Breast epithelium (tissue), 4 donors: ENCODE measurements at places on chromosomes 12 and 14. TPM values are rescaled to one million over a fixed set of nuclear protein-coding genes. Genes with fewer than 3 reads are reported as not detected.
A peak's percentile ranks its signal among the peaks of the same experiment; 100 is the strongest.

- DNase-seq = no peak
Observed at GRCh38 chr12:127556231-127556886, 710.6 kb upstream of the TMEM132C start.

The TMEM132C gene
- total RNA-seq = 54.1 TPM

GRCh38 chr12:128933926-128934325 is 80.6 kb downstream of the GLT1D1 start:
- no peak for DNase-seq

The TEX22 gene
- 0.59 TPM for total RNA-seq

The POTEG gene
- not detected for total RNA-seq

DNA sequence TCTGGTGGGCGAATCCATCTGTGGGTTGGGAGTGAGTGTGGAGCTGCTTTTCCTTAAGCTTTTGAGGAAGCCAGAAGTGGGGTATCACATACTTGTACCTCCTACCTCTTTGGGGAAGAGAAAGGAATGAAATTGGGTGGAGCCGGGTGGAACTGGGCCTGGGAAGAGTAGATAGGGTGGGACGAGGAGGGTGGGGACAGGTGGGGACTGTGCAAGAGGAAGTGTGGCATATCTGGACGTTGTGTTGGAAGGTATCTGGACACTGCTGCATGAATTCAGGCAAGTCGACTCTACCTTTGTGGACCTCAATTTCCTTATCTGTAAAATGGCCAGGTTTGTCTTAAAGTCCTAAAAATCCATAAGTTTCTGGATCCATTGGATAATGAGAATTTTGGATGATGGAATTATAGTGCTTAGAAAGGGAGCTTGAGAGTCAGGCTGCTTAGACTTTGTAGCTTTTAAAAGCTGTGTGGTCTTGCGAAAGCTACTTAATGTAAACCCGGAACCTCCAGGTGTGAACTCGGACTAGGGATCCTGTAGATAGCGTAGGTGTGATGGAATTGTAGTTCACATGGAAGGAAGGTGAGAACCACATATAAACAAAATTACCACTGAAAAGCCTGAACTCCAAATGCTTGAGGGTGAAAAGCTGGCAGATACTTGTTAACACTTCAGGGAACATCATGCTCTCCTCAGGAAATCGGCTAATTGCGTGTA is 2.1 kb downstream of the VRTN start:
- no peak for DNase-seq

- DNase-seq = no peak
Observed at GRCh38 chr12:118404876-118405521, 28.6 kb downstream of the SUDS3 start.

DNA sequence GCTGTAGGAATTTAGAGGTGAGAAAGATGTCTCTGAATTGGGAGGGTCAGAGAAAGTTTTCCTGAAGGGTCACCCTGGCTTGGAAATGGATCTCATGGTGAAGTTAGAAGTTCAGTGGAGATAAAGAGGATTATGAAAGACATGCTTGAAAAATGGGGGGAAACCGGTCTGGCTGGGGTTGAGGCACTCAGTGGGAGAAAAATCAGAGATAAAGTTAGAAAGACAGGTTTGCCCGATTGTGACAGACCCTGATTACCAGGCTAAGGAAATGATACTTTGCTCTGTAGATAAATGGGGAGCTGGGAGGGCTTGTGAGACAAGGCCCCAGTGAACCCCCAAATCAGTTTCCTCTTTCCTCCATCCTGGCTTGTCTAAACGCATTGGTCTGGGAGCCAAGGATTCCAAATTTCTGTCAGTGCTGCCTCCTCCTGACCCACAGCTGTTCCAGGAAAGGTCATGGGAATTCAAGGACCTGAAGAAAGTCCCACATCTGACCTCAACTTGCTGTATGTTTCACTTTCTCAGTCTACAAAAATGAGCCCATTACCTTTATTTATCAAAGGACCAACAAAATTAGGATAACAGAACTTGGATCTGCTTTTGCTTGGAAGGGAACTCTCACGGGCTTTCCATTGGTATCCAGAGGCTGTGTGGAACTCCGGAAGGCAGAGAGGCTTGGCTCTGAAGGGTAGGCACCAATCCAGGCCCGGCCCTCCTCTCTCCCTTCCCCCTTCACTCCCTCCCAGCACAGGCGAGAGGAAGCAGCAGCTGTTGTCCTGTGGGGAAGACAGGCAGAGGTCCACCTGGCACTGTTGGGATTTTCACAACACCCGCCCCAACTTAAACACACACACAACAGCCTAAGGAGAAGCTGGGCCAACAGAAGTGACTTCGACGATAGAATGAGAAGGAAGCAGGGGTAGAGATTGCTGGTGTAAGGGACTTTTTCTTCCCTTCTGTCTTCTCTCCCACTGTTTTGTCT is 3.4 kb upstream of the RNASE7 start:
- peak; percentile 88 for DNase-seq

- no peak for DNase-seq
Observed at GRCh38 chr12:128932521-128932920, 79.2 kb downstream of the GLT1D1 start.

GRCh38 chr14:21019366-21019765 is 5.5 kb downstream of the NDRG2 start:
- DNase-seq = no peak

DNA sequence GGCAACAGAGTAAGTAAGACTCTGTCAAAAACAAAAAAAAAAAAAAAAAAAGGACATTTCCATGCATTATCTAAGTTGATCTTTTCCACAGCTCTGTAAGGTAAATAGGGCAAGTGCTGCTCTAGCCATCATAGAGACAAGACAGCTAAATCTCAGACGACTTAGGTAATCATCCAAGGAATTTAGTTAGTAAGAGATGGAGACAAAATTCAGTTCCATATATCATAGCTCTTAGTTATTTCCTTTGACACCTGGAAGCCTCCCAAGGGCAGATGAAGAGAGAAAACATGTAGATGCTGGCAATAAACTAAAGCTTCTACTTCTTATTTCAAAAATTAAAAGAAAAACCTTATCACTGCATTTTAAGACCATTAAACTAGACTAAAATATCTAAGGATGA is 48.7 kb downstream of the ST8SIA1 start:
- no peak for DNase-seq
